ENCODE measurements at places on chromosomes 2 and 18.

DNA sequence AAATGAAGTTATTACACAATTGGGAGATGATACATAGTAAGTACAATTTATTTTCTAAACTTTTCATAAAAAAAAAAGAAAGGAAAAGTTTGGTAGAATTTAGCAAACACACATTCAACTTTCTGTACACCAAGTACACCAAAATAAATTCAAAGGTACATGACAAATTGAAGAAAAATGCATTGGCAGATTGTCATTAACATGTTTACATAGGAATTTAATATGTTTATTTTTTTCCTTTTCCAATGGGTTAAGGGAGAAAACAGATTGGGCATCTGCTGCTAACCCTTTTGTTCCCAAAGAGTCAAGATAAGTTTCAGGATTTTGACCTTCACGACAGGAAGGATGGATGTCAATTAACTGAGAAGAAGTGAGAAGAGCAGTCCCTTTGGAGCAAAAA, 620.4 kb downstream of the XIRP2 start:
- no peak for DNase-seq

- no peak for DNase-seq
Measured at GRCh38 chr2:105895990-105896764, 151.5 kb downstream of the NCK2 start.

GRCh38 chr2:6290217-6291015, 575.3 kb downstream of the CMPK2 start:
- no peak for DNase-seq

GRCh38 chr2:189305291-189305943, 125.9 kb upstream of the COL5A2 start:
- DNase-seq, result no peak

GRCh38 chr18:2979871-2980790, 32.8 kb downstream of the LPIN2 start:
- DNase-seq, result no peak

Measured in glomerular endothelial cell (primary cell).